ENCODE measurements at places on chromosomes 2 and 18.

GRCh38 chr2:6937157-6937556 lies 19.9 kb downstream of the RNF144A start:
- DNase-seq = no peak

DNA sequence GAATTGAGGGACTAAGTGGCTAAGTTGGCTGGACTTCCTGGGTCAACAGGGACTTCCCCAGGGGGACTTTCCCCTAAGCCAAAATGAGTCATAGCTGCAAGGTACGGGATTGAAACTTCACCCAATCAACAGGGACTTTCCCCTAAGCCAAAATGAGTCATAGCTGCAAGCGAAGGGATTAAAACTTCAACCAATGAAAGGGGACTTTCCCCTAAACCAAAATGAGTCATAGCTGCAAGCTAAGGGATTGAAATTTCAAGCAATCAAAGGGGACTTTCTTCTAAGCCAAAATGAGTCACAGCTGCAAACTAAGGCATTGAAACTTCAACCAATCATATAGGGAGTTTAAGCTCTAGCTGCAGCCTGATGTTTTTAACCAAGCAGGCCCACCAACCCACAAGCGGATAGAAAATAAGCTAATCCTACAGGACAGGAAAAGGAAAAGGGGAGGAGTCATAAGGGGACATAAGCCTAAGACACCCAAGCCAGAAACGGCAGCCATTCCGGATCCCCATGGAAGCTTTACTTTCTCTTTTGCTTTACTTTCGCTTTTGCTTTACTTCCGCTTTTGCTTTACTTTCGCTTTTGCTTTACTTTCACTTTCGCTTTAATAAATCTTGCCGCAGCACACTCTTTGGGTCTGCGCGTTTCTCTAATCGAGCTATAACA lies 1375.4 kb upstream of the CELF4 start:
- peak; percentile 56 for DNase-seq

DNA sequence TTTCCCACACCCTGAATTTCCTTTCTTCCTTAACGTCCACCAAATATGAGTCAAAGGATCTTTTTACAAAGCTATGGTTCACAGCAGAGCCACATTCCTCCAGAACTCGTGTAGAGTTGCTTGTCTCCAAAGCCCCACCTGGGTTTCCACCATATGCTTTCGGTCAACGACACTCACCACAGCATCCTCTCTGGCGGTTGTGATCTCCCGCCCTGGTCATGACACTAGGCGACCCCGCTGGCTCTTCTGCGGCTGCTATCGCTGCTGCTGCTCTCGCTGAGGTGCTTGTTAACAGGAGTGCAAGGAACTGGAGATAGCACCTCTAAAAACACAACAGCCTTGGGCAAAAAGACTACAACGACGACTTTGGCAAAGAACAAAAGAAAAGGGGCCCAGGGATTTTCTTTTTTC lies 340 bp downstream of the SLC40A1 start:
- peak; percentile 79 for DNase-seq

DNA sequence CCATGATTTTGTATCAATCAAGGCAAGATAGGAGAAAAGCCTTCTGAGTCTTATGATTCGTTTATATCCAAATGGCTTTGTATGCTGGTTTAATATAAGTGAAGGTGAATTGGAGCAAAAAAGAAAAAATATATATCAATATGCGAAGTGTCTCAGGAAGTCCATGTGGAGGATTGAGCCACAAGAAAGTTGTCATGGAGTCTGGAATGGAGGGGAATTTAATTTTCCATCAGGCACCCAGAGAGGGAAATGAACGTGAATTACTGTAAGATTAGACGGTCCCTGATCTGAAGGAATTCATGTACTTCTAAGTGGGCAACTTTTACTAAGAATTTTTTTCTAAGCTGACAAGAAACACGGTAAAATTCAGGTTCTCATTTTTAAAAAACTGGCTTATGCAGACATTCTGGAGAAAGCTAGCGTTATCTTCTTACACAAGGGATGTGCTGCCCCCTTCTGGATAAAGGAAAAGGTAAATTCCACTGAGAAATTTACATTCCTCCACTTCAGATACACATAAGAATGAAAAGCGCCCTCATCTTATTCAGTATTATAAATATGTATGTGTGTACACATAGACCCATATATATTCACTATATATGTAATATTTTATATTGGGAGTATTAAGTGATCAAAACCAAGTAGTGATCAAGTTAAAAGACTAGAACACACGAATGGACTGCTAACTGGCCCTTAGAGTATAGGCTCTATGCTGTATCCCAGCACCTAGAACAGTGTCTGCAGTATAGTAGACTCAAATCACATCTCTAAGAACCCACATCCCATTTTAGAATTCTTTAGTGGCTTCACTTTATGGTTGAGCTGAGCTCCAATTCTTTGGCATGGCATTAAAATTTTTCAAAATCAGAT lies 289.0 kb upstream of the TFPI start:
- DNase-seq = no peak

GRCh38 chr2:198004921-198005829 lies 200.8 kb downstream of the PLCL1 start:
- DNase-seq = no peak

DNA sequence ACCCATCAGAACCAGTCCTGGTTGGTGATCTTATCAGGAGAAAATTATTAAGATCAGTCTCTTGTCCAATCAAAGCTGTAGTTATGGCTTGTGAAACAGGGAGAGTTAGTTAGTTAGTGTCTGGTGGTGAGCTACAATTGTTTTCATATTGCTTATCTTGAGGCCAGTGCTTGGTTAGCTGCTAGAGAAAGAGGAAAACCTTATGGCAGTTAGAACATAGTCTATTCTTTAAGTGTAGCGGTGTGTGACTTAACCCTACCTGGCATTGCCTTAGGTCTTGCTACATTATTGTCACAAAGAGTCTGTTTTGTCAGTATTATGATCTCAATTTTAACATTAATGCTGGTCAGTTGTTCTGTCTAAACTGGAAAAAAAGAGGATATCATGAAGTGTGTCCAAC lies 11.5 kb upstream of the ABCA12 start:
- DNase-seq = no peak

DNA sequence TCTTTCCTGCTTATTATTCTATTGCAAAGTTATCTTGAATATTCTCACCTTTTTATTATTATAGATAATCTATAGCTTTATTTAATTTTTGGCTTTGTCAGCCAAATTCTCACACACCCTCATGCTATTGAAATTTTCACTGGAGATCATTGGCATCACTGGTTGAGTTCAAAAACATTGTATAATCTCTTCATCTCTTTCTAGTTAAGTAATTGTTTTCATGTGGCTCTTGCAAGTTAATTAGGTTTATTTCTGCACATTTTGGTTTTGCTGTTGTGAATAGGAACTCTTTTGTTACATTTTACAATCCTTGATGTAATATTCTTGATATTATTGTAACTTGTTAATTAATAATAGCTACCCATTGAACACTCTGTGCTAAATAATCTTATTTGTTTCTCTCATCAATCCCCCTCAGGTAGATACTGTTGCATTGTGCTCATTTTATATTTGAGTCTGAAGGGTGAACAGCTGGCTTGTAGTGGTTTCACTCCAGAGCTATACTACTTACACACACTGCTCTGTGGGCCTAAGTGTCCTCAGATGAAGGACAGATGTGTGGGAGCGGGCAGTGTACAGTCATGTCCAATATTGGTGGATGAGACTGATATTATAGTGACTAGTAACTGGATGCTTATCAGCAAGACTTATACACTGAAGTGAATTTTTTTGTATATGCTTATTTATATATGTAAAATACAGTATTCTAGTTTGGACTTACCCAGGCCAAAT lies 112.7 kb downstream of the LCLAT1 start:
- no peak for DNase-seq

DNA sequence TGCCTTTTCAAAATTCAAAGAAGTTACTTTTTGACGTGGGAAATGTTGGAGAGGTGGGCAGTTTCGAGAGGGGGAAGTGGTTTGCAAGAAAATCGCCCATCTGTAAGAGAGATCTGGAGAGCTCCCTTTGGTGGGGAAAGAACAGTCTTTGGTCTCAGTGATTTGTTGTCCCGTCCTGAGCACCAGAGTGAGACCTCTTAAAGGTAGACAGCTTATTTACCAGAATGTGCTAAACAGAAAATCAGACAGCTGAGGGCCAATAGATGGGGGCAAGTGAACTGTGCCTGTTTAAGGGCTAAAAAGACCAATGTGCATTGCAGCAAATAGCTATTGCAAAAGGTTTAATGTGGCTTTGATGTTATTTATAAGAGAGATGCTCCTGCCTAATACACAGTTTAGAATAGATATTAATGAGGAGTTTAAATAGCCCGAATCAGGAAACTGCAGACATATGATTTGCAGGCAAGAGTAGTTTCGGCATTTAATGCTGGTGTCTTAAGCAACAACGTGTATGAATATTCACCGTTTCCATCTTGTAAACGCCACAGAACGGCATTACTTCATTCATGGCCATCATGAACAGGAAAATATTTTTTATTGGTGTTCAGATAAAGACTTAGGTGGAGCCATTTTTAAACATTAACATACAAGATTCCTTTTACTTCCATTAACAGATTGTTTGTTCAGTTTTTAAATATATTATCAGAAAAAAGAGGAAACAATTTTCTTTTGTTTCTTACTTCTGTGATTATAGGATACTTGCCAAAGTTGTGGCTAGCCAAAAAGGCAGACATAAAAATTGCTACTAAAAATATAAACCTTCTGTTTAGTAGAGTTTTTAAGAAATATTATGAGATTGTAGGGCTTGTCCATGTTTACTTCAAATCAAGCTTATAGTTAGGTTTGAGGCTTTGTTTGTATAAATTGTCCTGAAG lies 29.6 kb downstream of the ARHGAP15 start:
- no peak for DNase-seq

GRCh38 chr2:102850888-102851287 lies 89.1 kb downstream of the TMEM182 start:
- no peak for DNase-seq

GRCh38 chr2:126913329-126913728 lies 14.6 kb downstream of the TEX51 start:
- DNase-seq = no peak

- peak; percentile 47 for DNase-seq
Measured at GRCh38 chr2:130808482-130809268, 28.0 kb upstream of the ARHGEF4 start.

GRCh38 chr2:31138037-31138962 lies at the start of gene GALNT14:
Gene GALNT14, minus strand, starts transcription at chr2:31138440. Its CDS starts 354 bp downstream, at chr2:31138086.
- DNase-seq = peak; percentile 61

DNA sequence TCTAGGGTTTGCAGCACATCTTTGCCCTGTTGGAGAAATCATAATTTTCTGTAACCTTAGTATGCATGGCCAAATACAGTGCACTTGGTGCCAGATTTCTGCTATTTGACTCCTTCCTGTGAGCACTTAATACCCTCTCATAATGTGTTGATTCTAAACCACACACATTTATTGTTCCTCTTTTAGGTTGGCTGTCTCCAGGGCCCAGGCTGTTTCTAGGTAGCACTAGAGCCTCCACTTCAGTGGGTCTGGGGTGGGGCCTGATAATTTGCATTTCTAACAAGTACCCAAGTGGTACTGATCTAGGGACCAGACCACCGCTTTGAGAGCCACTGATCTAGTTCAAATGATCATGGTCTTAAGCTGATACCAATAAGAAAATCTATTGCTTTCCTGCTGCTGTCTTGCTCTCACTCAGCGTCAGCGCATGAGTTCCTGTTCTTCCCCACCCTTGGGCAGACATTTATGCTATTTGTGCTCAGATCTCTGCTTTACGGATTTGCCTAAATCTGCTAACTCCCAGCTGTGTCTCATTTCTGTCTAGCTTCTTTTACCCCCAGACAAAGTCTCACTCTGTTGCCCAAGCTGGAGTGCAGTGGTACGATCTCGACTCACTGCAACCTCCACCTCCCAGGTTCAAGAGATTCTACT lies 7.4 kb downstream of the PTRHD1 start:
- no peak for DNase-seq

GRCh38 chr18:37689841-37690240 lies 124.2 kb upstream of the CELF4 start:
- DNase-seq = no peak

- no peak for DNase-seq
Measured at GRCh38 chr2:54947646-54948045, 102.6 kb downstream of the RTN4 start.

All from DND-41 (cell line).